Activated CD8-positive, alpha-beta memory T cell treated with anti-CD3 and anti-CD28 coated beads for 4 hours (primary cell): ENCODE measurements at places on chromosomes 2 and 18.

DNA sequence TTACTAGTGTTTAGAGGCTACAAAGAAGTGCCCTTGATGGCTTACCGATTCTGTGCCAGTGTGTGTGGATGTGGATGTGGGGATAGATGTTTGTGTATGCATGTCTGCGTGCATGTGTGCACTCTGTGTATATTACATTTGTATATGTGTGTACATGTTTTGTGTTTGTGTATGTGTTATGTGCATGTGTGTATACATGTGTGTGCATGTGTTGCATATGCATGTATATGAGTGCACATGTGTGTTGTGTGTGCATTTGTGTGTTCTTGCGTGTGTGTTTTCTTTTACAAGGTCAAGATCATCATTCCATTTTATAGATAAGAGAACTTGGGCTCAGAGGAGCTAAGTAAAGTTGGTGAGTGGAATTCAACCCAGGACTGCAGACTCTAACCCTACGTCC lies 217.1 kb upstream of the PID1 start:
- no peak for DNase-seq

GRCh38 chr2:23400703-23401102 lies 15.7 kb downstream of the KLHL29 start:
- DNase-seq = no peak

GRCh38 chr2:134796373-134796772 lies 42.0 kb upstream of the ACMSD start:
- no peak for DNase-seq

- no peak for DNase-seq
These were observed 93.2 kb downstream of the KLF7 start for GRCh38 chr2:207072571-207072970.

- no peak for DNase-seq
These were observed 62.0 kb downstream of the ASXL2 start for GRCh38 chr2:25816249-25816648.

GRCh38 chr2:150609831-150610582 lies 122.5 kb upstream of the RND3 start:
- DNase-seq = no peak

GRCh38 chr2:98465456-98466226 lies 21.0 kb downstream of the INPP4A start:
- DNase-seq = no peak

- DNase-seq = no peak
These were observed 162.0 kb upstream of the HAAO start for GRCh38 chr2:42954227-42954962.

- no peak for DNase-seq
These were observed 132.9 kb upstream of the MSH6 start for GRCh38 chr2:47650001-47650535.

GRCh38 chr2:74762789-74763188 lies 71.1 kb upstream of the HK2 start:
- DNase-seq = no peak

DNA sequence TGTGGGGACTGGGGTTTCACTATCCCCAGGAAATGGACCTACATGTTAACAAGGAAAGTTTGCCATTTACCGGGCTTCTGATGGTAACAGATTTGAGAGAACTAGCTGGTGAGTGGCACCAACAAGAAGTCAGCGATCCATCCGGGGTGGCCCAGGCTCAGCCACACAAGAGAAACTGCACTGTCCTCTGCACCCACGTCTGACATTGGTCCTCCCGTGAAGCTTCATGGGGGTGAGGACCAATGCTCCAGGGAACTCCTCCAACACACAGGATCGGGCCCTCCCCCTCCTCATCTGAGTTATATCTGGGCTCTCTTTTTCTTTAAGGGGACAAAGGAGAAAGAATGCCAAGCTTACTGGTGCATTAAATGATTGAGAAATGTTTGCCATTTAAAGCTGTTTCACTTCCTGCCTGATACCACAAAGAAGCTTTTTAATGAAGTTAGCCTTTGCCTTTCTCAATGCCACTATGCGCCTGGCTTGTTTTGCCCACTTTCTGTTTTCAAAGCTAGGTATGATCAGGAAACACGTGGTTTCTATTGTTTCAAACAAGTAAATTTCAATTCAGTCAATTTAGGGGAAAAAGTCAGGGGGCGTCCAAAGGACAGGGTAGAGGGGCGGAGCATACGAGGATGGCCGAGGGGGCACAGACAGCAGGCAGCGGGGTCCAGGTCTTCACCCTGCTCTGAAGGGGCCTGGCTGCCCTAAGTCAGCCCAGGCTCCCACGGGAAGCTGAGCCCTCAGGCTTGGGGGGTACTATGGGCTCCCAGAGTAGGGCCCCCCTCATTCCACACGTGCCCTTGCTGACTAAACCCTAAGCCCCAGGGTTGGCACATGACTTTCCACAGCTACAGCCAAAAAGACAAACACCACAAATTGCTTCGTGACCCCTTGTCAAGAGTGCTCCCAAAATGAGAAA lies 204.0 kb upstream of the ID2 start:
- no peak for DNase-seq

DNA sequence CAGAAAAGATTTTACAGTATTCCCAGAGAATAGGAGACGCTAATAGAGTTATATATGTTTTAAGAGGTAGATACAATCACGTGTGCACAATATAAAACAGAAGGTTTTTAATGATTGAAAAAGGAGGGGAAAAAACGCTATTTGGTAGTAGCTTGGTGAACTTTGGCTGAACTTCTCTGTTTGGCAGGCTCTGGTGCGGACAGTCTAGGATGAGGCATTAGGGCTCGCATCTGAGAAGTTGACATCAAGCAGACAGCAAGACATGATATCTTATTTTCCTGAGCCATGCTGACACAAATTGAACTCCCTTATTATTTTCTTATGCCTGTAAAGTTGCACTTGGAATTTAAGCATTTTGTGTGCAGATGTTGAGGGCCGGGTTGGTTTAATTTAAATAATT lies 176.6 kb downstream of the EN1 start:
- no peak for DNase-seq
